ENCODE measurements at places on chromosomes 5 and 9. TPM values are rescaled to one million over a fixed set of nuclear protein-coding genes. Genes with fewer than 3 reads are reported as not detected.

- DNase-seq, result no peak
These were observed 7.9 kb upstream of the ADAMTSL1 start for GRCh38 chr9:18466101-18466500.

DNA sequence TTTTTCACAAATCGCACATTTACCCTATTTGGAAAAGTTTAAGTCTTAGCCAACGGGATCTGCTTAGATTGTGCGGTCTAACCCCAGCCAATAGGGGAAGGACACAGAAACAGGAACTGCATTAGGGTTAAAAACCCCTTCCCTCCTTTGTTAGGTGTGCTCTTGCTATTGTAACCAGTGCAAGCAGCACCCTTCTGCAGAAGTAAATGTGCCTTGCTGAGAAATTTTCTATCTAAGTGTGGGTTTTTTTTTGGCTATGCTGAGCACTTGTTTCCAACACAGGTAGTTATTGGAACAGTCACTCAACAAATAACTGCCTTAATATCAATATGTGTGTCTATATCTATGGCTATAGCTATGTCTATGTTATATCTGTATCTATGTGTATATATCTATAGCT, 190.0 kb downstream of the TRIM32 start:
- no peak for DNase-seq

- DNase-seq, result no peak
These were observed 203.7 kb downstream of the ADAMTS12 start for GRCh38 chr5:33688066-33688465.

GRCh38 chr5:127386557-127386956, 96.0 kb downstream of the MEGF10 start:
- DNase-seq, result peak; percentile 87

DNA sequence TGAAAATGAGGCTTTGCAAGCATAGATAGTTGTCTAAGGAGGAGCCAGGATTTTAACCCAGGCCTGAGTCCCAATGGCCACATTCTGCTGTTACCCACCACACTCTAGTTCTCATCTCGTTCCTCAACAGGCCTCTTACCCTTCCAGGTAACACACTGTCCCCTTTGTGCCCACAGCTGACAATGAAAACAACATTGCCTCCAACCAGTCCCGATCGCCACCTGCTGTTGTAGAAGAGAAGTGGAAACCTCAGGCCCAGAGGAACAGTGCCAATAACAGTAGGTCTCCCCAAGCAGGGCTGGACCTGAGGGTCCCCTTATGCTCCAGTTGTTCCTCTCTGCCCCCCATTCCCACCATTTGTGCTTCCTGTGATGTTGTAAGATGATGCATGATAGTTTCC, 30.4 kb downstream of the AMBP start:
- peak; percentile 7 for DNase-seq

GRCh38 chr5:35924122-35924949, 14.1 kb downstream of the CAPSL start:
- peak; percentile 54 for DNase-seq

The TCF7 gene
- 0.19 TPM for total RNA-seq

The PCDHA1 gene
- total RNA-seq, result 0.06 TPM

The ESM1 gene
- total RNA-seq, result 0.98 TPM

The CBY3 gene
- total RNA-seq, result not detected

Measured in LHCN-M2 (cell line).